Esophagus squamous epithelium (tissue), 5 donors: ENCODE measurements at places on chromosomes 16 and 17. TPM values are rescaled to one million over a fixed set of nuclear protein-coding genes. Genes with fewer than 3 reads are reported as not detected.

GRCh38 chr16:66274335-66275110 lies 92.0 kb upstream of the CDH5 start:
- no peak for DNase-seq

DNA sequence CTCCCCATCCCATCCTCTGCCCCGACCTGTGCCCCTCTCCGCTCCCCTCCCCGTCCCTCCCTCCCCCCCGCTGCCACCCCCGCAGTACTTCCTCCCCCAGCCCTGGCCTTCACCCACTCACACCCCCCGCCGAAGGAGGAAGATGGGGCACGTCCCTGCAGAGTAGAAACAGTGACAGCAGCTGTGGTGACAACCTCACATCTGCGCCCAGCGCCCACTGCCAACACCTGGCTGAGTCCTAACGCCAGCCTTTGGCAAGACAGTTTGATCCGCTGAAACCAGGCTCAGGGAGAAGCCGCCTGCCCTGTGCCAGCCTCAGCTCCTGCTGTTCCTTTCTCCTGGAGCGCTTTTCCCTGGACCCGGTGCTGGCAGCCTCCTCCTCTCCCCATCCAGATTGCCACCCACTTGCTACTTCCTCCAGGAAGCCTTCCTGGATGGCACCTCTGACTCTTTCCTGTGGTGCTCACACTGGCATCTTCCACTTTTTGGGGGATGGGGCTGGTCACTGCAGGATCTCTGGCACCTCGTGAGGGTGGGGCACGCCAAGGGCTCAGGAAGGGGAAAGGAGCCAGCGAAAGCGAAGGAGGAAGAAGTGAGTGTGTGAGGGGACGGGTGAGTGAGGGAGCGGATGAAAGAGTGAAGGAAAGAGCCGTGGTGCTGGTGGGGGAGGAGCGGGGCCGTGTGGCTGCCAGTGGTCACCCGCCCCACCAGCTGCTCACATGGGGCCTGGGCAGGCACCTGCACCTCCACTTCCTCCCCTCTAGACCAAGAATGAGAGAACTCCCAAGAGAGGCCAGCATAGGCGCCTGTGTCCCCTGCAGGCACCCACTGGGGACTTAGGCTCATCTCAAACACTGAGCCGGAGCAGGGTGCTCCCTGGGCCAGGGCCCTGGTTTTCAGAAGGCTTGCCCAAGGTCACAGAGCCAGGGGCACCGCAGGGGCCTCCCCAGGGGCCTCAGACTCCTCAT lies 27.0 kb downstream of the ZFPM1 start:
- no peak for DNase-seq

DNA sequence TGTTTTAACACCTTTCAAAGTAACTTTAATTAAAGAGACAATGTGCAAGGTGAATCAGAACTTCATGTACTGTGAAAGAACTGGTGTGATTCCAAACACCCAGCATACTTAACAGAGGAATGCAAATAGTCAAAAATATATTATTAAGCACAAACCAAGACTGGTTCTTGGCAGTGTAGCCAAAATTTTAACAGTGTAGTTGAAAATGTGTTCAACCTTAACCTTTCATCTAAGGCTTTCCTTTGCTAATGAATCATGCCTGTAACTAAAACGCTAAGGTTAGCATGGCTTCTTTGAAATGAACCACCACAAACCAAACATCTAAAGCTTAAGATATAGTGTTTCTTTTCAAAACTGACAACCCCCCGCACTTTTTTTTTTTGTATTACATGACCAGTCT lies 146.3 kb upstream of the AXIN2 start:
- DNase-seq = no peak

DNA sequence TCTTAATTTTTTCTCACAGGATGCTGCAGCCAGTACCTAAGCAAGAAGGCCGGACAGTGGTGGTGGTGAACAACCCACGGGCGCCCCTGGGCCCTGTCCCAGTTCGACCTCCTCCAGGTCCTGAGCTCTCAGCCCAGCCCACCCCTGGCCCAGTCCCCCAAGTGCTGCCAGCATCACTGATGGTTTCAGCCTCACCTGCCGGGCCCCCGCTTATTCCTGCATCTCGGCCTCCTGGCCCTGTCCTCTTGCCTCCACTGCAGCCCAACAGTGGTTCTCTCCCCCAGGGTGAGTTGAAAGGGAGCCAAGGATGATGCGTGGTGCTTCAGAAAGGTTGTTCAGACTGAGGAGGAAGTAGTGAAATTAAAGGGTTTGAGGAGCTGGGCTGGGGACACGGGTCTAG lies 21.7 kb downstream of the SRCAP start:
- DNase-seq = no peak

DNA sequence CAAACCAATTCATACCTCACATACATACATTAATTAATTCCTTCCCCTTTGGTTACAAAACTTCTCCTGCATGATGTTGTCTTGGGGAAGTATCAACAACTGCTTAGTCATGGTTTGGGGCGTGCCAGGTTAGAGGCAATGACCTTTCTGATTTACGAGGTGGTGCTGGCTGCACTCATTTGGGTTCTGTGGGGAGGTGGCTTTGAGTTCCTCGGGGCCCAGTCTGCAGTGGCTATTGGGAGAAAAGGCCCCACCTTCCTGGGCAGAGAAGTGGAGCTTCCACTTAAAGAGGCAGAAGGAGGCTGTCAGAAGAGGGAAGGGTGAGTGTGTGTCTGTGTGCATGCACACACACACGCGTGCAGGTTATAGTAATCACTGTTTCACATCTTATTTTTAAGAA lies 10.2 kb upstream of the ETV4 start:
- no peak for DNase-seq

- no peak for DNase-seq
Observed at GRCh38 chr17:7445619-7445968, 733 bp downstream of the CHRNB1 start.

DNA sequence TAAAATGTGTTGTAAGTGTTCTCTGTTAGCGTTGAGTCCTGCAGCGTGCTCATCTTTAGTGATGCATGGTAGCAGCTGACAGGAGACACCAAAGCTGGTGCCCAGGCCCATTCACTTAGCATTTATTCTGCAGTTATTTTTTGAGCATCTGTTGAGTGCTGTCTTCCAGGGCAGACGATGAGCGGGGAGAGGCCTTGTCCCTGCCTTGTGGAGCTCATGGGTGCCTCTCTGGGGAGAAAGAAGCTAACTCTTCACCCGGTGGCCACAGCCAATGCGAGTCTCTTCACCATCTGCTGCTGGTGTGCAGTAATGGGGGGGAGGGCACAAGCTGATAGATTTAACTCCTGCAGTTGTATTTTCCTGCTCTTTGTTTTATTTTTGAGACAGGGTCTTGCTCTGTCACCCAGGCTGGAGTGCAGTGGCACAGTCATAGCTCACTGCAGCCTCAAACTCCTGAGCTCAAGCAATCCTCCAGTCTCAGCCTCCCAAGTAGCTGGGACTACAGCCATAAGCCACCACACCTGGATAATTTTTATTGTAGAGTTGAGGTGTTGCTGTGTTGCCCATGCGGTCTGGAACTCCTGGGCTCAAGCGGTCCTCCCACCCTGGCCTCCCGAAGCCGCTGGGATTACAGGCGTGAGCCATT lies 30.5 kb downstream of the GPT2 start:
- no peak for DNase-seq

Gene C1QTNF1
- total RNA-seq = 3.2 TPM
